Uterus (tissue), 4 donors: ENCODE measurements at places on chromosomes 3 and 15. TPM values are rescaled to one million over a fixed set of nuclear protein-coding genes. Genes with fewer than 3 reads are reported as not detected.

HESX1 gene
- not detected for total RNA-seq

ATP8B4 gene
- 124 TPM for total RNA-seq

SLC9C1 gene
- total RNA-seq = 0.49 TPM

DNA sequence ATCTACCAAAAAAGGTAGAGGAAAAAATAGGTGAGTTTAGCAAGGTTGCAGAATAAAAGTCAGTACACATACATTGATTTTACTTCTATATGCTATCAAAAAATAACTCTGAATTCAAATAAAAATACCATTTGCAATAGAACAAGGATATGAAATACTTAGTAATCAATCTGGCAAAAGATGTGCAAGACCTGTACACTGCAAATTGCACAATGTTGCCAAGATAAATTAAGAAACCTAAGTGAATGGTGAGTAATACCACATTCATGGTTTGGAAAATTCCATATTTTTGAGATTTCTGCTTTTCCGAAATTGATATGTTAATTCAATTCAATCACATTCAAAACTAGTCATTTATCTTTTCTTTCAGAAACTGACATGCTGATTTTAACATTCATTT lies 464.8 kb downstream of the EPHA3 start:
- no peak overlapping the region for H3K27ac ChIP-seq
- no peaks in the 10 kb centered on the region for H3K4me1 ChIP-seq
- no peak overlapping the region for H3K4me3 ChIP-seq
- DNase-seq = no peak
- no peaks in the 10 kb centered on the region for H3K27me3 ChIP-seq

GRCh38 chr3:65751123-65751700 lies 287.5 kb downstream of the MAGI1 start:
- H3K4me1 ChIP-seq = no peaks in the 10 kb centered on the region
- no peak overlapping the region for H3K27ac ChIP-seq
- DNase-seq = no peak
- H3K4me3 ChIP-seq = no peak overlapping the region

DNA sequence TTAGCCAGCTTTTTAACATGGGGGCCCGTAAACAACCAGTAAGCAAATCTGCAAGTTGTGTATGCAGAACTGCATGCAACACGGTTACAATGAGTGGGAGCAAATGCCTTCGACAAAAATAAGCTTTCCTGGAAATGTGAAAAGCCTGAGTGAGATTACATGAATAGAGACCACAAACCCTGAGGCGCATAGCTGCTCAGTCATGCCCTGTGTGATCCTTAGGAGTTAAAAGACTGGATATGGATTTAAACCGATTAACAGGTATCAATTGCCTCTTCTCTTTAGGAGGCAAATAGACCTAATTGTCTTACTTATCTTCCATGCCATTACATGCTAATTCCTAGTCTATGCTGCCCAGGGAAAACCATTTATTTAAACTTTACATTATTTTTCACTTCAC lies 810.3 kb downstream of the ROBO1 start:
- H3K4me3 ChIP-seq = no peak overlapping the region
- DNase-seq = no peak
- H3K27ac ChIP-seq = no peak overlapping the region
- H3K27me3 ChIP-seq = no peaks in the 10 kb centered on the region
